ENCODE measurements at places on chromosomes 2 and 18.

- no peak for DNase-seq
These were observed 65.1 kb upstream of the TGIF1 start for GRCh38 chr18:3384664-3385563.

- no peak for DNase-seq
These were observed 157.2 kb upstream of the ZC3H15 start for GRCh38 chr2:186328838-186329237.

DNA sequence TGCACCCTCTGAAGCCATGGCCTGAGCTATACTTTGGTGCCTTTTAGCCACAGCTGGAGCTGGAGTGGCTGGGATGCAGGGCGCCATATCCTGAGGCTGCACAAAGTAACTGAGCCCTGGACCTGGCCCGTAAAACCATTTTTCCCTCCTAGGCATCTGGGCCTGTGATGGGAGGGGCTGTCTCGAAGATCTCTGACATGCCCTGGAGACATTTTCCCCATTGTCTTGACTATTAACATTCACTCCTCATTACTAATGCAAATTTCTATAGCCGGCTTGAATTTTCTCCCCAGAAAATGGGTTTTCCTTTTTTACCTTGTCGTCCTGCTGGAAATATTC, 15.4 kb downstream of the TAF1B start:
- no peak for DNase-seq

GRCh38 chr2:200577027-200577426, 8.8 kb upstream of the AOX1 start:
- no peak for DNase-seq

- no peak for DNase-seq
These were observed 244.9 kb upstream of the CXCR4 start for GRCh38 chr2:136362676-136363390.

GRCh38 chr2:96103761-96104486, 12.4 kb downstream of the ADRA2B start:
- no peak for DNase-seq

DNA sequence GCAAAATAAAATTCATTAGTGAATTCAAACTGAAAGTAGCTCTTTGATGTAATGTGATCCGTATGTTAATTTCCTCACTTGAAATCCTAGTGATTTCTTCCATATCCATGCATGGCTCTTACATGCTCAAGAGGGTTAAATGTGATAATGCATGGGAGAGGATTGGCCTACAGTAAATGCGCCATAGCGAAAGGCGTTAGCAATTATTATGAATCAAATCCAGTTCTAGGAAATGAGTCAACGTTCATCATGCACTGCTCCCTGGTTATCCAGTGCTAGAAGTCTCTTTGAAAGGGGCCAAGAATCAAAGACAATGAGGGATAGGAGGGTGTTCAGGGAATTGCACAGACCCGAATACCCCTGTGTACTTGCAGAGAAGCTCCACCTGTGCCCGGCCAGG, 101.4 kb upstream of the RASGRP3 start:
- no peak for DNase-seq

DNA sequence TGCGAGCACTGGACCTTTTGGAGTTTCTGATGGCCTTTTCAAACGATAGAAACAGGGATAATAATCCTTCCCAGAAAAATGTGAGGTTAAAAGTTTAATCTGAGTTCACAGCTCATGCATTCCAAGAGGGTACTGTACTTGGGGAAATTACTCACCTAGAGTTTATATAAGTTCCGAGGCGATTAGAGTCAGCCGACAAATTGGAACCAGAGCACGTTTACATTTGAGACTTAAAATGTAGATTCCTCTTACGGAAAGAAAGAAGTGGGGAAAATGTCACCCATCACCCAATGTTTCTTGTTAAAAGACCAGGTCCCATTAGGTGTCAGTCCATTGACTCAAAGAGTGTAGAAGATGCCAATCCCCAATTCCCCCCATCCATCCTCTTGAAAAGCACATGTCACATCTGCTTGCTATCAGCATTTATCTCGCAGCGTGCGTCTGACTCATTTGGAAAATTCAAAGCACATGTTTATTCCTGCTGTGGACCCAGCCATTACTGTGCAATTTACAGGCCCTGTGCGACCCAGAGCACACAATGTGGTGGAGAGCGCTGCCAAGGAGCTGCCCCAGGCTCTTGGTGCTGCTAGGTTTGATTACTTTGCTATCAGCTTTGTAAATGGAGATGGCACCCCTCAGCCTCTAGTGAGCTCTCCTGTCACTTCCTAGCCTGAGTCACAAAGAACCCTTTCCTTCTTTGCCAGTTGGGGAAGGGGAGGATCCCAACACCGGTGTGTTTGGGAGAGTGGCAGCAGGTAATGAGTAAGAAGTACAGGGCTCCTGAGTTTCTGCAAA, 104.8 kb downstream of the COLEC12 start:
- DNase-seq: no peak

DNA sequence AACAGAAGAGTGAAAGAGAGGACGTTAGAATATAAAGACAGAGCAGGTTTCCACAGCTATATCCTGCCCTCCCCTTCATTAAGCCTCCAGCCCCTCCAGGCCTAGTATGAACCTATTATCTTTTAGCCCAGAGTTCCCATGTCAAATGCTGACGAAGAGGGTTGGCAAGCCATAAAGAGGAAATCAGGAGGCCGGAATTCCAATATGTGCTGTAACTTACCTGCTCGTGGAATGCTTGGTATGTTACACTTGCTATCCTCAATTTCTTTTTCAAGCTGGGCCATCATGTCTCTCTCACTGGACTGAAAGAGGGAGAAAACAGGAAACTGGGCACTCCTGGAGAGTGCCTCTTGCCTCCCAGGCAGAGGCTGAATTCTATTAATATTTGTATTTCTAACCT, 264.1 kb downstream of the TRIB2 start:
- DNase-seq: peak; percentile 8

DNA sequence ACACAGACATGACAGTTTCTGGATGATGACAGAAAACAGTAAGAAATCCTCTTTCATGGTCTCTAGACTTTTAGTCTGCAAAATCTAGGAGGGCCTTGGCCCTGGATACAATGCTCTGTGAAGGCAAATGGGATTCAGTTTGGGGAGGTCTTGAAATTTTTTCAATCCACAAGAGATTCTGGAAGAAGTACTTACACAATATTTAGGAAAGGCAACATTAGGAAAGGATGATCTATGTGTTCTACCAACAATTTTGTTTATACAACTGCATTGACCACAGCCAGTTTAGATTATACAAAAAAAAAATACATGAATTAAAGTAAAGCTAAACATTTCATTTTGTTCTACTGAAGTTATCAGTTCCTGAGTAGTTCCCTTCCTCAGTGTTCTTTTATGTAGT, 208.0 kb downstream of the SRBD1 start:
- no peak for DNase-seq

DNA sequence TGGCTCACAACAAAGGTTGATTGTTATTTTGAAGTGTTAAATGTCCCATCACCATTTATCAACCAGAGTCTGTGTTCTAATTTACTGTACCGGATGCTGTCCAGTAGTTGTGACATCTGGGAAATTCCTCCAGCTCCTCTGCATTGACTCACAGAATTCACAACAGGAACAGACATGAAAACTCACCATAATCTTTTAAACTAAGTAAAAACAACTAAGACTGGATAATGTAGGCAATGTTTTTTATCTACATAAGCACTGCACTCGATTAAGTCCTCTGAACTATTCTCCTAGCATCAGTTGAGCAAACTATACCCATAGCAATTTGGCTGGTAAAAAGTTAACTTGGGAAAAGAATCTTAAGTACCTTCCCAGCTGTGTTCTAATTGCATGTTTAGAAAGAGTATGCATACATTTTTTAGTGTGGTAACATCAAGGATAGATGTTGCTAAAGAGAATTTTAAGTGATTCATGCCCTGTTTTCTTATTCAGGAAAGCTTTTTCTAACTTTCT, 42.9 kb upstream of the MYO1B start:
- no peak for DNase-seq

DNA sequence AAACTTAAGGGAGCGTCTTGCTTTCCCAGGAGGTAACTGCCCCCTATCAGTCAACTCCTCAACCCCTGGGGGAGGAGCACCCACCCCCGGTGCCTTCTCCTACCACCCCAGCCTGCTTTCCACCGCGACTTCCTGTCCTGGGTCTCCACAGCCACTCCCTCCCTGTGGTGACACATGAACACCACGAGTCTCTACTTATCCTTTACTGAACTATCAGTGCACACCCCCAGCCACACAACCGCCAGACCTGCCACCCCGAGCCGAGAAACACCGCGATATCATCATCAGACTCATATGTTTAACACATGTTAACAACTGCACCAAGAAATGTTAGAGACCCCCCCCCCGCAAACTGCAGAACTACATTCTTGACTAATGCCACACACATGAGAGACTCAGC, 43.3 kb downstream of the LONRF2 start:
- DNase-seq: no peak

DNA sequence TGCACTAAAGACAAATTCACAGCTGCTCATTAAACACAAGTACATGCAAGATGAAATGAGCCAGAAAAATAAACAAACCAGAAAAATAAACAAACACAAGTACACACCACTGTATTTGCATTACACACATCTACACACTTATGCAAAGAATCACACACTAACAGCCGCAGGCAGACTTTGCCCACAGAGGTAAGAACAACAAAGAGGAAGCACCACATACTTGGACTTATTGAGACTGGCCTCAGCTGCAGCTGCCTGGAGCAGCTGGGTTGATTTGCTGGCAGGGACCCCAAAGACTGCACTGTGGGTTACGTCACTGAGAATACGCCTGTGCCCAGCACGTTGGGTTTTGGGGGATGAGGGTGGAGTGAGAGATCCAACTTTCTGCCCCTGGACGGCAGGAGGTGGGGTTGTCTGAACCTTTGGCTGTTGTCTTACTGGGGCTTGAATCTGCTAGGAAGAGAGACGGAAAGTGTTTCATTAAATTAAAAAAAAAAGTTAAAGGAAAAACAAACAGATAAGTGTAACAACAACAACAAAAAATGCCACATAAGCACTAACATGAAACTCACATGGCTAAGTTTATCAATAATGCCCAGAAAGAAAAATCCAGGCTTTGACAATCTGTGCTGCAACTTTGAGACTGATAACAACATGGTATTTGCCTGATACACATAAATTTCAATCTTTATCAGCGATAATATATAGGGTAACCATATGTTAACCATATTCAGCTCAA, 71.9 kb upstream of the NFU1 start:
- DNase-seq: no peak

- DNase-seq: no peak
These were observed 42.3 kb downstream of the GULP1 start for GRCh38 chr2:188333751-188334524.

- no peak for DNase-seq
These were observed 187.6 kb downstream of the ARHGAP28 start for GRCh38 chr18:6917072-6917471.

DNA sequence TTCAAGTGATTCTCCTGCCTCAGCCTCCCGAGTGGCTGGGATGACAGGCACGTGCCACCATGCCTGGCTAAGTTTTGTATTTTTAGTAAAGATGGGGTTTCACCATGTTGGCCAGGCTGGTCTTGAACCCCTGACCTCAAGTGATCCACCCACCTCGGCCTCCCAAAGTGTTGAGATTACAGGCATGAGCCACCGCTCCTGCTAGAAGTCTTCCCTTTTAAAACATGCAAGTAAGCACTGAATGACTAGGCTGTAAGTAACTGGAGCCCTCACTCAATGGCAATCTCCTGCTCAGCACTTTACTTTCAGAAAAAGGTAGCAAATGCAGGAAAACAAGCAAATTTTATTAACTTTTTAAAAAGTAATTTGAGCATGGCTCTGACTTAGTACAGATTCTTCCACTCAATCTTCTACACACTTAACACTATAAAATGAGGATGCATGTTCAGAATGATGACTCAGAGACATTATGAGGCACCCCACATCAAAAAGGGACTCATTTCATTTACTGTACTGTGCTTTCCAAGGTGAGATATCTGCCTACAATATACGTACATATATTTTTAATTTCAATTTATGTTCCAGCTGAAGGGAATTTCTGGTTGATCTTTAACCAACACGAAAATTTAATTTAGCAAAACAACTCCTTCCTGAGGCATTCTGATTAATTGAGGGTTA, 6.6 kb upstream of the NCK2 start:
- DNase-seq: no peak

DNA sequence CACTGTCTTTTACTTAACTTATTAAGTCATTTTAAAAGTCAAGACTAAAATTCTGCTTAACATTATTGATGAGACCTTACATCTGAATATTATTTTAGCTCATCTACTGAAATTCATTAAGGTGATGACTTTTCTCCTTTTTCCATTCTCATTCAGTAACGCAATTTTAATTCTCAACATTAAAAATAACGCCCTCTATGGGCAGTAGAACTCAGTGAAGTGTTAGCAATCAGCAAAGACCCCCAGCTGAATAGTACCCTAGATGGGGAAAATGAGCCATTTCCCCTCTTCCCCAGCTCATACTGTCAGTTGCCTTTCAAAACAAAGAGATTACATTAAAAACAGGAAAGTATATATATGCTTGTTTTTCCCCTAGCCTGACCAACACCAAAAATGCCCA, 203.3 kb downstream of the NR4A2 start:
- DNase-seq: no peak

DNA sequence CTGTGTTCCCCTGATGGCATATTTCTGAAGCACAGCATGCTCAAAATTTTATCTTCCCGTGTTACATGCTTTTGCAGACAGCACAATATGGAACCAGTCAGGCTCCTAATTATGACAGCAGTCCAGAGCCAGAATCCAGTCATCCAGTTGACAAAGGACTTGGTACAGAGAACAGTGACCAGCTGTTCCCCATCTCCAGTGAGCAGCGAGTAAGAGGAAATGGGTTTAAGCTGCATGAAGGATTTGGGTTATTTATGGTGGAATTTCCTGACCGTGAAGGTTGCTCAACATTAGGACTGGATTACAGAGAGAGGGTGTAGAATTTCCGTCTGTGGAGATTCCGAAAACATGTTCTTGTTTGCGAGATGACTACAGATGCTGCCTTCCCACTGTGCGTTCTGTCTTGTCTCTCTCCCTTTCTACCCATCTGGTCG, 24.4 kb downstream of the SGPP2 start:
- no peak for DNase-seq

GRCh38 chr2:148922062-148922461, 47.0 kb downstream of the KIF5C start:
- no peak for DNase-seq

GRCh38 chr2:19295998-19296502, 62.4 kb downstream of the OSR1 start:
- DNase-seq: no peak

- no peak for DNase-seq
These were observed 273.0 kb upstream of the ID2 start for GRCh38 chr2:8408560-8409460.

- no peak for DNase-seq
These were observed 51.5 kb downstream of the L3MBTL4 start for GRCh38 chr18:6363216-6363615.

DNA sequence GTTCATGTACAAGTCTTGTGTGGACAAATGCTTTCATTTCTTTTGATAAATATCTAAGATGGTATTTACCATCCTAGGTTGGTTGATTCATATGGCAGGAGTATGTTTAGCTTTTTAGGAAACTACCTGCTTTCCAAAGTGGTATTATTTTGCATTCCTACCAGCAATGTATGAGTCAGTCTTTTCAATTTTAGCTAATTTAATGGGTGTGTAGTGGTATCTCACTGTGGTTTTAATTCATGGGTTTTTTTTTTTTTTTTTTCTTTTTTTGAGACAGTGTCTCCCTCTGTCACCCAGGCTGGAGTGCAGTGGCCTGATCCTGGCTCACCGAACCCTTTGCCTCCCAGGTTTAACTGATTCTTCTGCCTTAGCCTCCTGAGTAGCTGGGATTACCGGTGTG, 4.2 kb downstream of the ZNF512 start:
- no peak for DNase-seq

GRCh38 chr18:79695269-79695668, 15.7 kb downstream of the CTDP1 start:
- DNase-seq: no peak

GRCh38 chr2:239078128-239078924, 230.4 kb downstream of the TWIST2 start:
- DNase-seq: no peak

Data from iPS-NIHi11 (cell line).